ENCODE measurements at places on chromosomes 16 and 17.

DNA sequence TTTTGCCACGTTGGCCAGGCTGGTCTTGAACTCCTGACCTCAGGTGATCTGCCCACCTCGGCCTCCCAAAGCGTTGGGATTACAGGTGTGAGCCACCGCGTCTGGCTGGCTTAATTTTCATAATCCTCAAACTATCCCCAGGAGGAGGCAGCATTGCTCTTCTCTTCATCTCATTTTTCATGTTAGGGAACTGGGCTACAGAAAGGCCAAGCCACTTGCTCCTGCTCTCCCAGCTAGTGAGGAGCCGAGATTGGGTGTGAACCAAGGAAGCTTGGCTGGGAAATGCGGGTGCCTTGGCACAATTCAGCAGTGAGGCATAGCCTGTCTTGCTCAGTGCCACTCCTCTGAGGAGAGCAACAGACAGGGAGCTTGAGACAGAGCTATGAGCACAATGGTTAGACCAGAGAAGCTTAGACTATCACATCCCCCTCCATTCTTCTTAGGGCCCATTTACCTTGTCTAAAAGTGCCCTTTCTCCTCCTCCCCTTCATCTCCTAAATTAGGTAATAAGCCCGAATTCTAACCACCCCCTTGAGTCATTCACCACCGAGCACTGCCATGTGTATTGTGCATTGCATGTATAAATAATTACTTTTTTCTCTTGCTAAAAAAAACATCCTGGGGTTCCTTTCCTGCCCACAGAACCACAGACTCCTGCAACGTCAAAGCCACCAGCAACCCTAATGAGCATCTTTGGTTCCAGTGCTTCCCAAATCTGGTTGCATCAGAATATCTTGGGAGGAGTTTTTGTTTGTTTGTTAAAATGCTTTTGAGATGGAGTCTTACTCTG, 20.0 kb upstream of the KIF19 start:
- no peak for DNase-seq

DNA sequence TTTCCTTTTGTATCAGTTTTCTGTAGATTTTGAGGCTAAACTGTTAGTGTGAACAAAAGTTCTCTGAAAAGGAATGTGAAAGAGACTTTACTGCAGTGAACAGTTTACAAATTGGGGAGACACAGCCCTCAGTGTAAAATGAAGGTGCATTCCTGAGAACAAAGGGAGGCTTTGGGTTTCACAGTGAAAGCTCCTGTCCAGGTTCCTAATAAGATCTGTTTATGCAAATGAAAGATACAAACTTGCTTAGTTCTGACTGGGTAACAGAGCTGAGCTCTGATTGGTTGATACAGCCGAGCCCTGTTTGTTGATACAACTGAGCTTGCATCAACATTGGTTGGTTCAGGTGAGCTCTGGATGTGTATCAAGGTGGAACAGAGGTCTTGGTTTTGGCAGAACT, 8.3 kb upstream of the CDRT15 start:
- no peak for DNase-seq

- DNase-seq, result no peak
These were observed 101.2 kb downstream of the FTO start for GRCh38 chr16:53805113-53805512.

DNA sequence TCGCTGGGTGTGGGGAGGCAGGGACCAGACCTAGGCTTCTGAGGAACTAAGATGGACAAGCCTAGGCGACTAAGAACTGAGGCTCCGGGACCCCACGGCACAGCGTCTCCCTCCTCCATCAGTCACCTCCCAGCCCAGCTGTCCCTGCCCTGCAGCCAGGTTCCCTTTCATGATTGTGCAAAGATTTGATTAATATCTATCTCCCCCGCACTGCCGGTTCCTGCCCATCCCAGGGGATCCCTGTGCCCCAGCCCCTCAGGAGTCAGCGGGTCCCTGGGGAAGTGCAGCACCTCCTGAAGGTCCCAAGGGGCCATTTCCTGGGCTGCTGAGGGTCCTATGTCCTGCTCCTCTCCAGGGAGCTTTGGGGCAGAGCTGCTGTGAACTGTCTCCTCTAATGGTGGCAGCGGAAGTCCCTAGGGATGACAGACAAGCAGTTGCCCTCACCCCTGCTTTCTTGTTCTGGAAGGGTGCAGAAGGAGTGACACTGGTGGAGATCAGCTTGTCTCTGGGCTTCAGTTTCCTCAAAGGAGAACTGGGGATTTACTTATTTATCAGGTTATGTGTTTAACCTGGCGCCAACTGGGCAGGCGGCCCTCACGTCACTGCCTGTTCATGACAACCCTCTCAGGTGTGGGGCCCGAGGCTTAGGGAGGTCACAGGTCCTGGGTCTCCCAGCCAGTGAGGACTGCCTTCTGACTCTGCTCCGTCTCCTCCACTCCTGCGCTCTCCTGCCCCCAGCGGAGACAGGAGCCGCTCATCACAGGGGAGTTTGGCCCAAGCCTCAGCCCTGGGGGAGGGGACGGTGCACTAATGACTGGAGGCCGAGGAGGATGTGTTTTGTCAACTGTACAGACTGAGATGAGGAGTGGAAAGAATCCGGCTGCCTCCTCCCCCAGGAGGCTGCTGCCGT, 1.9 kb upstream of the C16orf74 start:
- peak; percentile 51 for DNase-seq

GRCh38 chr17:44898768-44899073, 524 bp downstream of the EFTUD2 start:
- DNase-seq, result no peak

DNA sequence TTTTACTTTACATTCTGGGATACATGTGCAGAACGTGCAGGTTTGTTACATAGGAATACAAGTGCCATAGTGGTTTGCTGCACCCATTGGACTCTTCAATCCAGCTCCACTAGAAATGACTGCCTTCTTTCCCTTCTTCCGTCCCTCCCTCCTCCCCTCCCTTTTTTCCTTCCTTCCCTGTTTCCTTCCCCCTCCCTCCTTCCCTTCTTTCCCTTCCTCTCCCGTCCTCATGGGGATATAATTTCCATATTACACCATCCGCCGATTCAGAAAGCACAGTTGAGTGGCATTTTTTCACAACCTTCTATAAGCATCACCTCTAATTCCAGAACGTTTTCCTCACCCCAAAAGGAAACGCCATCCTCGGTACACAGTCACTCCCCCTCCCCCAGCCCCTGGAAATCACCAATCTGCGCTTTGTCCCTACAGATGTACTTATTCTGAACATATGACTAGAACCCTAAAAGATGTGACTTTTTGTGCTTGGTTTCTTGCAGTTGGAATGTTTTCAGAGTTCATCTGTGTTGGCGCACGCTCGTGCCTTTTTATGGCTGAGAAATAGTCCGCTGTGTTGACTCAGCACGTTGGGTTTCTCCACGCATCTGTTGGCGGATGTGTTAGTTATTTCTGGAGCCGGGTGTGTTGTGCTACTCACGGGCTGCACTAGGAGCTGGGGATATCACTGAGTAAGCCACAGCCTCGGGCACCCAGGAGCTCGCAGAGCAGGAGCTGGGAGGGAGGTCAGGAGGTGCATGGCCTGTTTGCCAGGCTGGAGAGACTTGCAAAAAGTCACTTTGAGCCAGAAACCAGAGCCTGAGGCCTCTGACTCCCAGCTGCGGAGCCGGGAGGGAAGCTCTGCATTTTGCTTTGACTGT, 336.4 kb downstream of the SEC14L1 start:
- DNase-seq, result no peak

GRCh38 chr16:82653550-82654511, 27.1 kb downstream of the CDH13 start:
- DNase-seq, result no peak

GRCh38 chr17:8412089-8412488, 14.5 kb upstream of the RNF222 start:
- DNase-seq, result no peak

GRCh38 chr16:50395763-50396710, 27.2 kb upstream of the BRD7 start:
- no peak for DNase-seq

GRCh38 chr16:82769845-82770244, 143.1 kb downstream of the CDH13 start:
- DNase-seq, result no peak

DNA sequence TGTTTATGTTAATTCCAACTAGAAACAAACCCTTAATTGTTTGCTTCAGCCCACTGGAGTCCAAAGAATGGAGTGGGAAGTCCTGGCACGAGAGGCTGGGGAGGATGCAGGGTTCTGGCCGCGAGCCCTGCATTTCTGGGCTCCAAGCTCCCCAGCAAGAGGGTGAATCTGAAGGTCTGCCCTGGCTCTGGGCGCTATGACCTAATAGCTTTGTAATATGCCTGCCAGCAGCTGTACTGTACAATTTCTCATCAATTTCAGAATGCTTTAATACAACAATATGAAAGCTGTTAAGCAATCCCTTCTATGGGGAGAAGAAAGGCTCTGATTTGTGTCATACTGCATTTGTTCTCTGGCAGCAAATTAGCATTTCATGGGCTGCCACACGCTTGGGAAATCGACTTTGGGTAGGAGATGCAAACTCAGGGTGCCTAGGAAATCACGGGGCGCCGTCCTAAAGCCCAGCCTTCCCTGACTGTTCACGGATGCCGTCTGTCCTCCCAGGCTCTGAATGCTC, 43.8 kb downstream of the NDEL1 start:
- no peak for DNase-seq

- DNase-seq, result no peak
These were observed 57.8 kb downstream of the MYH10 start for GRCh38 chr17:8572764-8573163.

Measured in renal cortex interstitium (tissue), 15 donors.